ENCODE measurements at places on chromosomes 6 and 20.
A peak's percentile ranks its signal among the peaks of the same experiment; 100 is the strongest.

DNA sequence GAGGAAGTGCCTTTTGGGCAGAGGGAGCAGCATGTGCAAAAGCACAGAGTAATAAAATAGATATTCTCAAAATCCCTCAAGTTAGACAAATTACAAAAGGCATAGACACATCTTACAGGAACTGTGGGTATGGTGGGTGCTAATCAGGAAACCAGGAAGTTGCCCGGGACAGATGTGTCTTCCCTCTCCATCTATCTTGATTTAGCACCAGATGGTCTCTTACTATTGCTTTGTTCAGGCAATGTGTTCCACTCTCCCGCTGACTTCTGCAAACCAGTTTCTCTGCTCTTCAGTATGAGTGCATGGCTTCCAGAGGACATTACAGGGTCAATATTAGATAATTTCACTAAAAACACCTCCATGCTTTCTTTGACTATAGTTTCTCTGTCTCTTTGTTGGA lies 13.2 kb downstream of the CITED2 start:
- no peak for DNase-seq

- no peak for DNase-seq
Observed at GRCh38 chr6:36177166-36177565, 19.4 kb upstream of the BRPF3 start.

DNA sequence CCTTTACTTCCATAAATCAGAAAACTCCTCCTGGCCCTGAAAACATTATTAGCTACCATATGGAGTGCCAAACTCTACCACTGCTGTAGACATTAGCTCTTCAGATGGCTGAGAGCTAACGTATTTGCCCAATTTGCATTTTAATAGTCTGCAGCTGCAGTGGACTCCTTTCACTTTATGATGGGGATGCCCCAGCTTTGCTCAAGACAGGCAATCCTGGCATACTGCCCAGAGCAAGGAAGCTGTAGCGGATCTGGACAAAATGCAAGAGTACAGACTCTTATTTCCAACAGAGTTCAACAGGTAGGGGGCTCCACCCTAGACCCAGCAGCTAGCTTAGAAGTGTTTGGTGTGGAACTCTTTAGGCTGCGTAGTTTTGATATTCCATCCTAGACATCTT lies 246.7 kb downstream of the FOXC1 start:
- DNase-seq: no peak

- DNase-seq: no peak
Observed at GRCh38 chr6:35243386-35243958, 16.1 kb upstream of the ZNF76 start.

GRCh38 chr6:39209911-39210310 lies 19.4 kb downstream of the KCNK5 start:
- DNase-seq: no peak

- DNase-seq: no peak
Observed at GRCh38 chr6:42091718-42092023, 41.3 kb downstream of the TAF8 start.

GRCh38 chr6:158072083-158072721 lies 90.5 kb downstream of the SYNJ2 start:
- DNase-seq: peak; percentile 78

GRCh38 chr20:22515264-22515663 lies 69.1 kb downstream of the FOXA2 start:
- DNase-seq: no peak

- no peak for DNase-seq
Observed at GRCh38 chr6:170262489-170263088, 28.3 kb downstream of the DLL1 start.

DNA sequence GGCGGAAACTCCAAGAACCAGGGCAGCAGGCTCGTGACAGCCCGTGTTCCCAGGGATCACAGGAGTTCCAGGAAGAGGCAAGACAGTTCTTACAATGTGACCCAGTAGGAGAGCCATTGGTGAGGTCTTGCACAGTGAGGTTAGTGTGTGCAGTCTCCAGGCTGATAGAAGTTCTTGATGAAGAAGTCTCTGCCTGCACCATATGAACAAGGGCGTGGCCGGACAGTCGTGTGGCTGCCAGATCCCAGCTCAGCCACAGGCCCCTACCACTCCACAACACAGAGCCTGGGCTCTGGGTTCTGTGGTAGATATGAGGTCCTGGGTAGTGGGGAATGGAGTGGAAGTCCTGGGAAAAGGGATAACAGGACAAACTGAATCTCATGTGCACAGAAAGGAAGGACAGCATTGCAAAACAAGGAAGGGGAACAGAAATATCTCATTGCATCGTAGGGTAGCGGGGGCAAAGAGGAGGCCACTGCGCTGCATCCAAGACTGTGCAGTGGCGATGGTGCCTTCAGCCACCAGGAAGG lies 65.2 kb downstream of the STX11 start:
- DNase-seq: no peak

- DNase-seq: no peak
Observed at GRCh38 chr20:63746751-63747315, 7.3 kb downstream of the SLC2A4RG start.

DNA sequence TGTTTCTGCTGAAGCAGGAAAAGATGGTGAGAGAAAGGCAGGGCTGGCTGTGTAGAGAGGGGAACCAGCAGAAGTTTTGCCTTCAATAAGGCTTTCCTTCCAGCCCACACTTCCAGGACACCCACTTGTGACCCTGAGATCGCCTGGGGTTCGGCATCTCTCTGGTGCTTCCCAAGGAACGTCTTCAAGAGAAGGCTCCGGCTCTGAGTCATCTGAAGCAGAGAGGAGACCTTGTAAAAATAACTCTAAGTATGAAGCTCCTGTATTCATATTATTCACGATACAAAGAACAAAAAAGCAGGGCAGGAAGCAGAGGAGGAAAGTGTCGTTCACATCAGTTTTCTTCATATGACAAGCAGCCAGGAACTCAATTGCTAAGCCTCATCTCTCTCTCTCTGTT lies 95.4 kb upstream of the MRPS10 start:
- DNase-seq: peak; percentile 55

- DNase-seq: no peak
Observed at GRCh38 chr20:59692139-59692538, 87.8 kb downstream of the PHACTR3 start.

- no peak for DNase-seq
Observed at GRCh38 chr6:91135406-91136103, 548.7 kb upstream of the MAP3K7 start.

DNA sequence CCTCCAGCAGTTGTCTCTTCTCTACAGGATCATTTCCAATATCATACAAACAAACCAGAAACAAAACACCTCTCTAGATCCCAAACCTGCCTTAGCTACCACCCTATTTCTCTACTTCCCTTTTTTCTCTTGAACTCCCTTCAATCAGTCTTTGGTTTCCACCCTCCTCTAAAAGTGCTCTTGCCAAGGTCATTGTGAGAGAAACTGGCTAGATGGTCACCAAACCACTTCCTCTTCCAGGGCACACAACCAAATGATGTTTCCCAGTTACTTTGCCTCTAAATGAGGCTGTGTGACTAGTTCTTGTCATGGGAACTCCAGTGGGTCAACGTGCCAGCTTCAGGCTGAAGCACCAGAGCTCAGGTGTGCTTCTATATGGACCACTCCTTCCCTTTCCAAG lies 85.8 kb upstream of the ARMC2 start:
- DNase-seq: no peak

DNA sequence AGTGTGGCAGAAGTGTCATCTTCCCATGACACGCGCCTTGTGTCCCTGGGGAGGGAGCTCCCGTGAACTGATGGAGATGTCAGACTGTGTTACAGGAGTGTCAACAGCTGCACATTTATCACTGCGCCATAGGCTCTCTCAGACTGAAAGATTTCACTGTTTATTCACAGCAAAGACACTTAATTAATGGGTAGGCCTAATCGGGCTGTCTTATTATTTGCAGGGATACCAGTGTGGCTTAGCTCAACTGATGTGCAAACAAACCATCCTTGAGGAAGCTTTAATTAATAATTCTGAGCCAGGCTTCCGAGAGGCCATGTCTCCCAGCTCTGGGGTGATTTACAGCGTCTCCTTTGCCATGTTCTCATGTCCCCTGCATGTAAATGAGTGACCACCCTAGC lies 771.0 kb downstream of the QKI start:
- DNase-seq: no peak

- DNase-seq: no peak
Observed at GRCh38 chr20:11143481-11143880, 469.7 kb upstream of the JAG1 start.

DNA sequence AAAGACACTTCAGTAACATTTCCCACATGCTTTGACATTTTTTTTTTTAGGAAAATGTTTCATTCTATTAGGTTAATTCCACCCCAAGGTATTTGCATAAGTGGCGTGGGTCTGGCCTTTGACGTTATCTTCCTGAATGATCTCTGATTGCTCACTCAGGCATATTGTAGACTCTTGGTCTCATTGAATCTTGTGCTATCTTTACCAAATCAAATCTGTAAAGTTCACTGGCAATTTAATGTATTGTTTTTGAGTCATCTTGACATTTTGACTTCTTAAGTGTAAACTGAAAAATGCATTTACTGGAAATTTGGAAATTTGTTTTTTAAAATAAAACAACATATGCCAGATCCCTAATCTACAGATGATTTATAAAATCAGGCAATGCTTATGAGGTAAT lies 16.0 kb upstream of the VIP start:
- no peak for DNase-seq

Data from SJSA1 (cell line).